HAP-1 (cell line): ENCODE measurements at places on chromosomes 7 and 10.

GRCh38 chr7:32140210-32140939 lies 70.2 kb upstream of the PDE1C start:
- DNase-seq = no peak

GRCh38 chr7:157910446-157910845 lies 573.6 kb downstream of the DNAJB6 start:
- no peak for DNase-seq

- no peak for DNase-seq
These were observed 9.8 kb upstream of the CDHR1 start for GRCh38 chr10:84184517-84184916.

DNA sequence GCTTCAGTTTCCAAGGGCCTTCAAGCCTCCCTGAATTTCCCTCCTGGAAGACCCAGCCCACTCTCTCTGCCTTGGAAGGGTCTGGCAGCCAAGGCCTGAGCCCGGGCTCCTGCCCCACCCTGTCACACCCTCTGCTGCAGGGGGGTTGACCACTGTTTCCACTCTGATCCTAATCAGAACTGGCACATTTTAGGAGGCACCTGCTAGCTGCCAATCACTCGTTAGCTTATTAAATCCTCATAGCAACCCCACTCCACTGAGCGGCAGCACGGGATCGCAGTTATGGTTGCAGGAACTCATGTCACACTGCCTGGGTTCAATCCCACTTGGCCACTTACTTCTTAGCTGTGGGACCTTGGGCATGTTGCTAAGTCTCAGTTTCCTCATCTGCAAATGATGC lies 12.9 kb downstream of the HSPB1 start:
- no peak for DNase-seq
